SW480 (cell line): ENCODE measurements at places on chromosomes 5 and 9.

GRCh38 chr5:131196331-131196730, 25.6 kb downstream of the LYRM7 start:
- no peak for DNase-seq

DNA sequence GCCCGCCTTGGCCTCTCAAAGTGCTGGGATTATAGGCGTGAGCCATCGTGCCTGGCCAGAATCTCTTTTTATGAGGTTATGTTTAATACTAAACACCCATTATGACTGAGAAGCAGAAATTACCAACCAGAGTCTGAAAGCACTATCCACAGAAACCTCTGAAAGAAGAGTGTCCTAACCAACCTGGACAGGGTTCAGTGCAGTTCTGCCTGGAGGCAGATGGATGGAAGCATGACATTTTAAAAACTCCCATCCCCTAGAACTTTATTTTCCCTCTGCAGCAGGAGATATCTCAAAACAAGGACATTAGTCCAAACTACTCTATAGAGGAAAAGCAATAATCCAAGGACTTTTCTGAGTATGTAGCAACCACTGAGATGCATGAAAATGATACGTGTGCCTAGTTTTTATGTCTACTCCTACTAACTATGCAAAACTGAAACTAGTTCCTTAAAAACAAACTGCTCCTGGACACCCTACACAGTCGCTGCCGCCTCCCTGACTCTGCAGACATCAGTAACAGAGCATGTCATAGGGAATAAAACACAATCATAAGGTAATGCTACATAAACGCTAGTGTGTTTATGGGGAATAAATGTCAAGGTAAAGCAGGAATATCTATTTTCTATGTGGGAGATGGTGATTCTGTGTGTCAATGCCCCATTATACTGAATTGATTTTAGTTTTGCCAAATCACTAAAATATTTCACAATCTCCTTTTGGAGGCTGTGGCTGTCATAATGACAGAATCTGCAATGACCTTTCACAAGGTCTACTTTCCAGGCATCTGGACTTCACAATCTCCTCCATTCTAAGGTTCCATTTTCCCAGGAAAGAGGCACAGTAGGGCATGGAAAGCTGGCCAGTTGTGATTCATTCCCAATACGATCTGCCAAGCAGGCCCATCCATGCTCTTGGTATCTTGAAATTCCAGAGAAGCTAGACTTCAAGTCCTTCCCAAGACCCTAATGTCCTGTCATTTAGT, 122.8 kb downstream of the SIL1 start:
- no peak for DNase-seq

DNA sequence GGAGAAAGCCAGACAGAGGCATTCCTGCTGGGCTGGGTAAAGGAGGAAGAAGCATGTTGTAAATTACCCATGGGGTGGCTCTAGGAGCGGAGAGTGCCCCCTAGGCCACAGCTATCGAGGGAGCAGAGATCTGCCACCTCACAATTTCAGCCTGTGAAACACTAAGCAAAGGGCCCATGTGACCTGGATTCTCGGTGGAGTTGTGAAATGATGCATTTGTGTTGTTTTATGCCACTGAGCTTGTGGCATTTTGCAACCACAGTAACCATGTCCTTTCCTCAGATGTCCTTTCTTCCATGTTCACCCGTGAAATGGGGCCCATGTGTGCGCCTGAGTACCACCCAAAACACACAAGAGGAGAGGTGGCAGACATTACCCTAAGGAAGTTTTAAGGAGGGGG, 159.3 kb downstream of the SYK start:
- no peak for DNase-seq

- no peak for DNase-seq
These were observed 56.5 kb upstream of the HAND1 start for GRCh38 chr5:154534457-154535050.

DNA sequence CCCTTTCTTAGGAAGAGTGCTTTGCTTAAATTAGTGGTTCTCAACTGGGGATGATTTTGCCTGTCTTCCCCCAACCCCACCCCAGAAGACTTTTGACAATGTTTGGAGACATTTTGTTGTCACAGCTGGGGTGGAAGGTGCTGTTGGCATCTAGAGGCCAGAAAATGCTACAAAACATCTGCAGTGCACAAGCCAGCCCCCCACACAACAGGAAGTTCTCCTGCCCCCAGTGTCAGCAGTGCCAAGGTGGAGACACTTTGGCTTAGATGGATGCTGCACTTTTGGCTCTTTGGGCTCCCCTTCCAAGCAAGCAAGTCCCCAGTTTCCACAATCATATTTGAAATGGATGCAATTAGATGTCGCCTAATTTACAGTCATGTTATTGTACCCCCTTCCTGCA, 2.7 kb downstream of the HEMGN start:
- DNase-seq: no peak

DNA sequence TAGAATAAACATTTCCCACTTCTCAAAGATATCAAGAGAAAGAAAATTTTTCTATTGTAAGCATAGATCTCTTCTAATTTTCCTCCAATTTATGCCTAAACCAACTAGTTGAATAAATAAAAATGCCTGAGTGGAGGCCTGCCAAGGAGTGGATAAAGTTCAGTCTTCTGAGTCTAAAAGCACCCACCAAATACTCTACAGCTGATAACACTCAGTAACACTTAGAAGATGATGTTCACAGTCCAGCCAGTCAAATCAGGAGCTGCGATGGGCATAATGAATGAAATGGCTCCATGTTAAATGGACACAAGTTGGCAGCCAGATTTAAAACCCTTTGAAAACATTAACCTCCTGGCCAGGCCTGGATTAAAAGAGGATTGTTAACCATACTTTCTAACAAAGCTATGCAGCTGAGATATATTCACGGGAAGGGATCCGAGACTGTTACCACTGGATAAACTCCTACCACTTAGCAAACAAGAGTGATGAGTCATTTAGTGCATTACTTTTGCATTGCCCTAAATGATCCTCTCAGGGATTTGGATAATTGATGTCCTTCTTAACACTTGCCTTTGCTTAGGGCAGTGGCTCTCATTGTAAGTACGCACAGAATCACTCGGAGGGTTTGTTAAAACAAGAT, 63.7 kb upstream of the CCDC112 start:
- peak; percentile 47 for DNase-seq

- DNase-seq: no peak
These were observed 974 bp downstream of the CCDC69 start for GRCh38 chr5:151222790-151223446.

DNA sequence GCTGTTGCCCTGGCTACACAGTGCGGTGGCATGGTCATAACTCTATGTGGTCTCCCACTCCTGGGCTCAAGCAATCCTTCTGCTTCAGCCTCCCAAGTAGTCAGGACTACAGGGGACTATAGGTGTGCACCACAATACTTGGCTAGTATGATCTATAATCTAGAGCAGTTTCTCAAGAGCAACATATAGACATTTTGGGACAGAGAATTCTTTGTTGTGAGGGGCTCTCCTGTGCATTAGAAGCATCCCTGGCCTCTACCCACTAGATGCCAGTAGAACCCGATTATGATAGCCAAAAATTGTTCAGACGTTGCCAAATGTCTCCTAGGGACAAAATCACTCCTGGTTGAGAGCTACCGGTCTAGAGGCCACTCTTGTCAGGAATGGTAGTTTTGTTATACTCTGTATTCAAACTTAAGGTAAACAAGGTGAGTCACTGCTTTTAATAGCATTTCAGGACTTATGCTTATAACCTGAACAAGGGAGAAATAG, 7.2 kb downstream of the ANKHD1 start:
- DNase-seq: peak; percentile 56

DNA sequence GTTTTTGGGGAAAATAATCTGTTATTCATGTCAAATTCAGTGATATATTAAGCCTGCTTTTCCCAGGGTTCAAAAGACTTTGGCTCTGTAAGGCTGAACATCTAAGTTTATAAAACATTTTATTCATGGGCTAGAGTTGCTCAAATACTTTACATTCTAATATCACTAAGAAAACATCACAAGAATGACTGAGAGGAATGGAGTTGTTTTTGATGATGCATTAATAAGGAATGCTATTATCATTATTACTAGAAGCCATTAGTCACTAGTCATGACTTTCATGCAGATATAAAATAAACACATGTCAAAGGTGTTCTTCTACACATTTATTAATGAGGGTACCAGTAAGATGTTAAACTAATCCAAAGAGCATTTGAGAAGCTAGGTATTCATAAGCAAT, 185.5 kb upstream of the KCNN2 start:
- no peak for DNase-seq

GRCh38 chr5:170836226-170836625, 25.6 kb upstream of the RANBP17 start:
- DNase-seq: no peak

DNA sequence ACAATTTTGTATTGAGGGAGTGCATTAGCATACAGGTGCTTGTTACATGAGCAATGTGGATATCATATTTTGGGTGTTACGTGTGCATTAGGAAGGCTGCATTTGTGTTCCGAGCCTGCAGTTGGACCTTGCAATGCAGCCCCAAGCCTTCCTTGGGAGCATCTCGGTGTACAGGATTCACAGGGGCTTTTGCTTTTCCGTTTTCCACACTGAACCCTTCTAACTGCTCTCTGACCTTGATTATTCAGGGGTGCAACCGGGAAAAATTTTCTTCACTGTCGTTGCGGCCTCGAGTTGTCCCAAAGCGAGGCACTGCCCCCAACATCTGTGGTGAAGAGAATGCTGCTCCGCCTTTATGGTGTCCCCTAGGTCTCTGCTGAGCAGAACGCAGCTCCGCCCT, 80.1 kb upstream of the PLEKHG4B start:
- DNase-seq: peak; percentile 69

- DNase-seq: peak; percentile 96
These were observed 23.4 kb downstream of the C9orf50 start for GRCh38 chr9:129597355-129598088.
